ENCODE measurements at places on chromosomes 2 and 18. TPM values are rescaled to one million over a fixed set of nuclear protein-coding genes. Genes with fewer than 3 reads are reported as not detected.

DNA sequence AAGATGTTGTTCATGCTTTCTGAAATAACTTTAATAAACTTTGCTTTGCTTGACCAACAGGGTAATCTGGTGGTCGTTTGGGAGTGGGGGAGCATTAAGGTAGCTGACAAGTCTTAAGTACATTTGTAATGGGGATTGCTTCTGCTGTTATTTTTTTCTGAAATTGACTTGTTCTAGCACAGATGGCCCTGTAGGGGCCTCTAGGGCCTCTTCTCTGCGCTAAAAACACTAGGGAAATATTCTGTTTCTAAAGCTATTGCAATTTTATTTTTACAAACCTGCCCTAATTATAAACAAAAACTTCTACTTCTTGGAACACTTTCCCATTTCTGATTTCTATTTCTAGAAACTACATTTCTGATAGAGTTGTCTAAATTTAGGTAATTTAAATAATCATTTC is 191.3 kb upstream of the KCNJ3 start:
- DNase-seq: no peak

DNA sequence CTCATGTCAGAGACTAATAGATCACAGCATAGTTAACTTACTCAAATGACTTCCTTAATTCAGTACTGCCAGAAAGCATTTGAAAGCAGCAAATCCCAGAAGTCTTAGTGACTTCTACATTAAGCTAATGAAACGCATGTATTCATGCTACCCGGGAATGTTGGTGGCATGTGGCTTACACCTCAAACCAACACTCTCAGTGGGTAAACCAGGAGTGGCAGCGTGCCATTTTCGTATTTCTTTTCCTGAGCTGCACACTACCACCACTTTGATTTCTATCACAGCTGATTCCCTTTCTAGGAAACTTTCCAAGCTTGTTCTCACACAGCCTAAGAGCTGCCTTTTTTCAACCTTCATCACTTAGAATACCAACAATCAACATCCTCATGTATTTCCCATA is 646.6 kb downstream of the NRXN1 start:
- no peak for DNase-seq

C2orf80 gene
- total RNA-seq: not detected

DNA sequence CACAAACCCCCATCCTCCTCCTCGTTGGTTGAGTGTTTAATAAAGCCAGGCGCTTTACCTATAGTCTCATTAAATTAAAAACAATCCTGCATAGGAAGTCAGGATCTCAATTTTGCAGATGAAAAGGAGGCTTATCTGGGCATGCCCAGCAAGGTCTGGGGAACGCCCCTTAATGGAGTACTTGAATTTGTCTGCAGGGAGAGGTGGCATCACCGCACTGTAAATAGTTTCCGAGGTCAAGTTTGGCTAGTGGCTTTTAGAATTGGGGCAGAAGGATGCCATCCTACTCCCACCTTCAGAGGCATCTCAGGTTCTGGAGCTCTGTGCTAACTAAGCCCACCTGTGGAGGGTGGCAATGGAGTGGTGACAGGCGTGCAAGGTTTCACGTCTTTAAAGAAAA is 149.2 kb downstream of the TGIF1 start:
- DNase-seq: no peak

DNA sequence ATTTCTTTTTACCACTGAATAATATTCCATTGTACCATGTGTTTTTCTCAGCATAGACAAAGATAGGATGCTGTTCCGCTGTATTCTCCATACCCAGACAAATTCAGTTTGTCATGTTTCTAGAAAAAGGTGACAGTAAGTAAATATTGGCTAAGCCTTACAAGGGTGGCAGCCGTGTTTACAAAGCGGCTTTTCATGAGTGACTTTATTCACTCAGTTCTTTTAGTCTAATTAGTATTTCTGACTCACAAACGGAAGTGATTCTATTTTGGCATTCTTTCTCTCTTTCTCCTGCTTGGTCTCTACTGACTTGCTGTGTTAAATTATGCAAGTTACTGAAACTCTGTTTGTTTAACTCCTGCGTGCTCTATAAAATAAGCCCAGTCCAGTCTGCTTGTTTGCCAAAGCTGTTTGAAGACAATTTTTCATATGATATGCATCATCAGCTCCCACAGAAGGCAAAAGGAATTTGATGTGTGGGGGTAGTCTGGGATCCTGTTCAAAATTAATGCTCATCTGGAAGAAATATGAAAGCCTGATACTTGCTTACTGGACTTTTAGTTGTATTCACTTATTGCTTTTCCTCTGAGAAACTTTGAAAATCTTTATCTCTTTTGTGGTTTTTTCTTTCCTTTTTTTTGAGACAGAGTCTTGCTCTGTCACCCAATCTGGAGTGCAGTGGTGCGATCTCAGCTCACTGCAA is 2.3 kb upstream of the PLEKHH2 start:
- no peak for DNase-seq

RNF149 gene
- 54.9 TPM for total RNA-seq

MREG gene
- total RNA-seq: 15.7 TPM

DNA sequence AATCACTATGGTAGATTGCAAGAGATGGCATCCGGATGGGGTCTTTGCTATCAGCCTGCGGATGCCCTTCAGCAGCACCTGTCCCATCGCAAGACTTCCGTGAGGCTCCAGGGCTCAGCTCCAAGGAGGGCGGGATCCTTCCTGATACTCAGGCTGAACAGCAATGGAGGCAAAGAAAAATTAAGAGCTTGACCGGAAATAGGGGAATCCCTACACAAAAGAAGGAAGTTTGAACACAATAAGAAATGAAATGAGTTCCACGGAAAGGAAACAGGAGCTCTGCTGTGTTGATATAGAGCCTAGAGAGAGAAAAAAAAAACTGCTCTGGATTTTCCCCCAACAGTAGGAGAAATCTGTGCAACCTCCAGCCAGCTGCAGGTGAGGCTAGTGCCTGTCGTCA is 91.9 kb downstream of the ARL4C start:
- no peak for DNase-seq

DNA sequence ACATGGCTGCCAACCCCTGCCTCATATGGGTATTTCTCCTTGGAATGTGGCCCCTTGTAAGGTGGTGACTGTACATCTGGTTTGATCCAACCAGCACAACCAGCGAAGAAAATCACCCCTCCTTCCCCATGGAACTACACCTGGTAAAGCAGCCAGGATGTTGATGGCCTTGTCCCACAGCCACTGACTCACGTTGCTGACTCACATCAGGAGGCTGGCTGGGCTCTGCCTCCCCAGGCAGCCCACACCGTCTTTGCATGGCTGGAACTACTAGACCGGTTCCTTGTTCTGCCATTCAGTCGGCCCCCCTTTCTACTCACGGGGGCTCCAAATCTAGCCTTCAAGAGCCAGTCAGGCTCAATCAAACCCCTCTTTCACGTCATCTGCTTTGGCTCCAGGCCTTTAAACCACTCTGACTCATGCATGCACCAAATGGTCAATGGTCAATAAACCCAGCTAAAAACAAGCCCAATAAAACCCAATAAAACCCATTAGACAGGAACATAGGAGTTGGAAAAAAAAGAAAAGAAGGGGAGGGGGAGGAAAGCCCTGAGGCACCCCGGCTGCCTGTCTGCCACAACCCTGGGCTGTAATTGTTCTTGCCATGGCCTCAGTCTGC is 114.8 kb downstream of the PLB1 start:
- DNase-seq: no peak

- peak; percentile 30 for DNase-seq
These were observed 11.9 kb downstream of the IL18R1 start for GRCh38 chr2:102367331-102367971.

DNA sequence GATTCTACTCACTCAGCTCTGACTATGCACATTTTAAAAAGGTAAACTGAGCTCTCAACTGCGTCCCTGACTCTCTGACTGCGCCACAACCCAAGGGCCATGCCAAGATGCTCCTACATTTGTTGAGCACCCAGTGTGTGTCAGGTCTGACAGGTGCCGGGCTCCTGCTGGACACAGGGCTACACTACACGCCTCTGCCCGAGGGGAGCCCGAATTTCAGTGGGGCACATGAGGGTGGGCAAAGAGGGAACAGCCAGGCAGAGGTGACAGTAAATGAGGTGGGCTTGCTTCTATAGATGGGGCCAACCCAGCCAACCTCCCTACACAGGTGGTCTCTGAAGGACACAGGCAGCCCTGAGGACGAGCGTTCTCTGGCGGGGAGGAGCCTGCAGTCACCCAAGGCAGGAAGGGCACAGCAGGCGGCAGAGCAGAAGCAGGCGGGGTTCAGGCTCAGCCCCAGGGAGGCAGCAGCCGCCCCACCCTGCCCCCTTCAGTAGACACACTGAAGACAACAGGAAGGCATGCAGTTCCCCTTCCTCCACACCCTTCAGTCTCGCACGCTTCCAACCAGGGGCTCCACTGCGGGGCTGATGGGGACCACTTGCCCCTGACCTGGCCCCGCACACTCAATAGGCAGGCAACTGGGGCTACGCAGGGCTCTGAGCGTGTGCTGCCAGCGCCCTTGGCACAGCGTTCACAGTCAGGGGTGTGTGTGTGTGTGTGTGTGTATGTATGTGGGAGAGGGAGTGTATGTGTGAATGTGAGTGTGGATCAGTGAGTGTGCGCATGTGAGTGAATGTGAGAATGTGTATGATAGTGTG is 98.4 kb downstream of the UXS1 start:
- DNase-seq: peak; percentile 72

GRCh38 chr2:51297488-51297887 is 265.6 kb upstream of the NRXN1 start:
- no peak for DNase-seq

ARL4C gene
- total RNA-seq: 45.7 TPM

TSPYL6 gene
- total RNA-seq: not detected

GRCh38 chr2:202031246-202031951 is 2.3 kb upstream of the FZD7 start:
- no peak for DNase-seq

DNA sequence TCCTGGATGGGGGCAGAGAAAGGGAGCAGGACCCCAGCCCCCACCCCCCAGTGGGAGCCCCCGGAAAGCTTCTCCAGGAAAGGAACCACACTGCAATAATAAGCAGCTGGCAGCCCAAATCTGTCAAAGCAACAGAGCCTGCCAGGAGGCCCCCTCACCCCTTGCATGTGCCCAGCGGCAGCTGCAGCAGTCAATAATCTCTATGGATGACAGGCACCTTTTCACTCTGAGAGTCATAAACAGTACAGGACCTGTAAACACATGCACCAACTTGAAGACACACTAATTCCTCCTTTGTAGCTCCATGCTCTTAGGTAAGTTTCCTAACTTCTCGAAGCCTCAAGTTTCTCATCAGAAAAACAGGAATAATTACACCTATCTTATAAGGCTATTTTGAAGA is 26.2 kb upstream of the KDM3A start:
- DNase-seq: no peak

- peak; percentile 46 for DNase-seq
These were observed 35.5 kb downstream of the ITGA6 start for GRCh38 chr2:172462849-172463381.

ASB18 gene
- not detected for total RNA-seq

CARF gene
- total RNA-seq: 5.0 TPM

DNAJC5G gene
- total RNA-seq: not detected

DNA sequence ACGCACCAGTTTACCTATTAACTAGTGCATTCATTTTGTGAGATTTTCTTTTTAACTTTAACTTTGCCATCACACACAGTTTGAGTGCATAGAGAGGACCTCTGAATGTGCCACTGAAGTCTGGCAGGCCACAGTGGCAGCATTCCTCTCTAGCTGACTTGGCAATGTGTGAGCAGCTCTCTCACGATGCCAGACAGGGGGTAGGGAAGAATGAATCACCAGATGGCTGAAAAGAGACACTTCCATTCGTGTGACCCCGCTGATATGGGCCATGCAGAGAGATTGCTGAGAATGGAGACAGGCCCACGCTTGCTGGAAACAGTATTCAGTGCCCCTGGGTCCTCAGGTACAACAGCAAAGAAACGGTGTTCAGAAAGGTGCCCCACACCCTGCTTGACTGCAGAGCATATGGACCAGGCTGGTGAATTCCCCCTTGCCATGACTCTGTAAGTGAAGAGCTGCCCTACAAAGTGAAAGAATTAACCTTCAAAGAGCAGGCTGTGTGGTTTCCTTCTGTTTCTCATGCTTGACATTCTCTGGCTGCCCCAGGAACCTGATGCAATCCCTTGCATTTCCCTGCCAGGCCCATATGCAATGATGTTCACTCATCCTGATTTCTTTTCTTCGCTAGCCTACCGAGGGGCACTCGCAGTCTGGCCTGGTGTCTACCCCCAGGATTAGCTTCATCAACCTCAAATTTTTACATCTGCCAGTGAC is 236.1 kb downstream of the CDH20 start:
- DNase-seq: no peak

DNA sequence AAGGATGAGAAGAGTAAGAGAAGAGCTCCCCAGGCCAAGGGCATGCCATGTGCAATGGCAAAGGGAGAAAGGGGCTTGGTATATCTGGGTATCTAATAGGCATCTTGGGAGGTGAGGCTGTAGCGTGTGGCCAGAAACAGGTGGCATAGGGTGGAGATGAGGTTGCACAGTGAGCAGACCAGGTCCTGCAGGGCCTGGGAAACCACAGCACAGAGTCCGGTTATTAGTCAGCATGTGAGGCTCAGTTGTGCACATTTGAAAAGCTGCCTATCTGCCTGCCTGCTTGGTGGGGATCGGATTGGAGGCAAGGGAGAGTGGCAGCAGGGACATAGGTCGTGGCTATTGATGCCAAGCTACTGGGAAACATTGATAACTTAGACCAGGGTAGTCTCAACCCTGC is 190.6 kb downstream of the TPGS2 start:
- DNase-seq: no peak

GULP1 gene
- total RNA-seq: not detected

GRCh38 chr2:135140606-135141005 is 88.5 kb downstream of the RAB3GAP1 start:
- DNase-seq: no peak

- no peak for DNase-seq
These were observed 451.5 kb downstream of the EPHA4 start for GRCh38 chr2:221120643-221121042.

DNA sequence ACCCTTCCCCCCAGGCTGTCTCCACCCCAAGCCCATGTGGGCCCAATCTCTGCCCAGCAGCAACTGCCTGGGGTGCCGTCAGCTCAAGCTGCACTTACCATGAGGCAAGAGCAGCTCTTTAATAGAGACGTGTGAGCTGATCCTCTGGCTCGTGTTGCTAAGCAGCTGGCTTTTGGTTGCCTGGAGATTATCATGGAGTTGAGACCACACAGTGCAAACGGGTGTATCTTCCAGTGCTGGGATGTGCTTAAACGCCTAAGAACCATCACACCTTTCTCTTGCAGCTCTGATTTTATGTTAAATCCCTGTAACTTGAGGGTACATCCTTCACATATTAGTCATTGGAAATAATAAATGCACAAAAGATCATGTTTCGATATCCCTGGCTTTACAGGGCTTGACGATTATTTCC is 271.1 kb downstream of the PRKCE start:
- DNase-seq: no peak

- no peak for DNase-seq
These were observed 116.8 kb upstream of the SERPINE2 start for GRCh38 chr2:224155896-224156295.

- no peak for DNase-seq
These were observed at the start of gene WNT6 for GRCh38 chr2:218859556-218859987. WNT6 (plus strand) TSS chr2:218859805; CDS start chr2:218860038, 233 bp downstream.
